ENCODE measurements at places on chromosomes 3 and 15. TPM values are rescaled to one million over a fixed set of nuclear protein-coding genes. Genes with fewer than 3 reads are reported as not detected.

GRCh38 chr3:133695560-133696171 lies 33.9 kb upstream of the TOPBP1 start:
- DNase-seq: no peak

DNA sequence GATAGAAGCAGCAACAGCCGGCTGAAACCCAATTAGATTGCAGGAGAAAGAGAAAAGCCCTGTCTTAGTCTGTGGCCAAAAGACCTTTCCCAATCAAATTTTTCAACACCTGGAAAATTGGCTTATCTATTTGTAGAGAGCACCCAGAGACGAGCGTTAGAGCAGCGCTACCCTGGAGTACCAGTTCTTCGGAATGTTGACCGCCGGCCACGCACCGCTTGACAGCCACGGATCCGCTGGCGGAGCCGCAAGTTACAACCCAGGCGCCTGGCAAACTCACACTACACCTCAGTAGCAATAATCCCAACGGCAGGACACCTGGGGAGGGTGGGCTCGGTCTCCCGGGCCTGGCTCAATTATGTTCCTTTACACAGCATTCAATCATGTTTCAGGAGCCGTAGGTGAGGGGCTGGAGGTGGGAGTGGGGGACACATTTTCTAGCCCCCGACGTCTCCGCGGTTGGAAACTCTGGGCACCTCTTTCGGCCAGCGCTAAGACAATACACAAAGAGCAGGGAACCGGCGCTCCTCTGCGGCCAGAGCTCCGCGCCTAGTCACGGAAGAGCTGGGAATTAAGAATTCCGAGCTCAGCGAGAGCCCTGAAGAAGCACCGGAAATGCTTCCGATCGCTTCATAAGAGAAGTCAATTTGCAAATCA lies 1.2 kb downstream of the MB21D2 start:
- DNase-seq: no peak

DNA sequence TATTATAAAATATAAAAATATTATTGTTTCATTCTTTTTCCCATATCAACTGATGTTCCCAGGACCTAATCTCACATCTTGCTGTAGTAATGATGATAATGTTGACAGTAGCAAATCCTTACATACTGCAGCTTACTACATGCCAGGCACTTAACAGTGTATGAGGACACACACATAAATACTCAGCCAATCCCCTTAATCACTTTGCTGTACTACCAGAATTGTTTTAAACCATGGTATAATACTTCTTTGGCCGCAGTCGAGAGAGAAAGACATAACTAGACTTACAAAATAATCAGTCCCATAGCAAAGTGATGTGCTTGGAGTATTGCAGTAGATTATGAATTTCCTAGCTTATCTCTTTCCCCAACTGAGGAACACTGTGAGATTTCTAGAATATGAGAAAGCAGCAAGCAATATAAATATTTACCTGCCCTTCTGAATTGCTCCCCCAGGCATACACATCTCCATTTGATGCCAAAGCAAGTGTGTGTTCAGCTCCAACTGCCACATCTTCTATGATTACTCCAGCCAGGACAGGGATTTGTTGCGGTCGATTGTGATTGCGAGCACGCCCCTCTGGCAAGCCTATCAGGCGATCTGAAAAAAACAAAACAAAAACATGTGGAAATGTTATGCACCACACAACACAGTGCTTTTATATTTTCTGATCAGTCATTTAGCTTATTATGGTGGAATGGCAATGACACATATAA lies 33.0 kb downstream of the FBXL22 start:
- DNase-seq: no peak

GRCh38 chr15:89912145-89912673 lies 543 bp downstream of the ARPIN start:
- DNase-seq: no peak

- DNase-seq: no peak
Measured at GRCh38 chr3:194849166-194849875, 163.6 kb downstream of the FAM43A start.

DNA sequence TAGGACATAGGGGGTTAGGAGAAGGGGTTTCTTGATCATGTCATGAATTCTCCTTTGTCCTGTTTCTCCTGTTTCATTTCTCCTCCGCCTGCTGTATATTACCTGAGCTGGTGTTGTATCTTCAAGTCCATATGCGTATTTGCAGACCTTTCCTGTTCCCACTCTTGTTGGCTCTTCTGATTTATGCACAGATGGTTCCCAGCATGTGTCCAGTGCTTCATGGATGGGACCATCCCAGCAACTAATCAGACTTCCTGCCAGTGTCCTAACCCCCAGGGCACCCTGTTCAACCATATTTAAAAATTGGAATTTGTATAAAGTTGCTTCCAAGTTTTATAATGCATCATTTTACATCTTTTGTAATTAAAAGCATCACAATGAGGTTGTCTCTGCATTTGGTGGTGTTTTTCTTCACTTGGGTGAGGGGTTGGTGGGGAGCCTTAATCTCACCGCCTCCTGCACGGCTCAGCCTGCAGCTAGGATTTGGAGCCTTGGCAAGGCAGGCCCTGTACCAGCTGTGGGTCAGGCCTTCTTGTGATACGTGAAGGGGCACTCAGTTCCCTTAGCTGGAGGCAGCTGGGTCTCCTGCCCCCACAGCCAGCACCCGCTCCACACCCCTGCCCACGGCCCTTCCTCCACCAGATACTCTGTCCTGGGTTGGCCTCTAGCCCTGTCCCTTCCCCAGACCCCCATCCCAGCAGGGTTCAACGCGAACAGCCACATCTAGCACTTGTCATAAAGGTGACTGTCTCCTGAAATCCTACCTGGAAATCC lies 72.0 kb upstream of the BLM start:
- DNase-seq: no peak

Gene VEPH1
- total RNA-seq: not detected

Gene OCA2
- 0.81 TPM for total RNA-seq

Gene ARGFX
- not detected for total RNA-seq
